ENCODE measurements at places on chromosomes 4 and X.

GRCh38 chrX:40278340-40279090 is 180.8 kb upstream of the BCOR start:
- DNase-seq, result no peak

- DNase-seq, result no peak
Measured at GRCh38 chrX:152823657-152824056, 6.9 kb downstream of the CETN2 start.

- DNase-seq, result no peak
Measured at GRCh38 chr4:177667687-177668086, 225.4 kb upstream of the AGA start.

GRCh38 chrX:113741744-113742143 is 842.1 kb upstream of the HTR2C start:
- no peak for DNase-seq

DNA sequence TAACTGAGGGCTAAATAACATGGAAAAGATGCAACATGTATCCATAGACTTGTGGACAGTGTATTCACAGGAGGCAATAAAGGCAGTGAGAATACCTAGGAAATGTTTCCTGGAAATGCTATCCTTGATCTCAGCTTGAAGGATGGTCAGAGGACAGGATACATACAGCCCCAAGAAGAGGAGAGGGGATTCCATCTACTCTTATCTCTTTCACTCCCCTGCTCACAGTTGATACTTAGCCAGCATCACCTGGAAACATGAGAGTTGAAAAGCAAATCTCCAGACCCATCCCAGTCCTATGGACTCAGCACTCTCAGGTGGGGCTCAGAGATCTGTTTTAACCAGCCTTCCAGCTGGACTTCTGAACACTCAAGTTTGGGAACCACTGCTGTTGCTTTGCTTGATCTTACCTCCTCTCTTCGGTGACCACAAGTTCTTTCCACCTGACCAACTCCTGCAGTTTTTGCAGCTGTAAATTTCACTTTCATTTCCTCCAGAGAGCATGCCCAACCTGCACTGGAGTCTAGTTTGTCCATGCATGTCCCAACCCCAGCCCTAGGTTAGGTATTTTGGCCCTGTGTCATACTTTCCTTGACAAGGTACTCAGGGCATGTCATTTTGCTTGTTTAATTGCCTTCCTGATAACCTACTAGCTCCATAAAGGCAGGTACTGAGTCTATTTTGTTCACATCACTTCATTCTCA is 10.4 kb downstream of the RELL1 start:
- DNase-seq, result no peak

GRCh38 chrX:41722816-41723618 is 964 bp upstream of the GPR82 start:
- no peak for DNase-seq

- DNase-seq, result no peak
Measured at GRCh38 chr4:155972098-155972497, 18.4 kb upstream of the CTSO start.

- DNase-seq, result no peak
Measured at GRCh38 chr4:91298824-91299223, 1004.9 kb upstream of the GRID2 start.

DNA sequence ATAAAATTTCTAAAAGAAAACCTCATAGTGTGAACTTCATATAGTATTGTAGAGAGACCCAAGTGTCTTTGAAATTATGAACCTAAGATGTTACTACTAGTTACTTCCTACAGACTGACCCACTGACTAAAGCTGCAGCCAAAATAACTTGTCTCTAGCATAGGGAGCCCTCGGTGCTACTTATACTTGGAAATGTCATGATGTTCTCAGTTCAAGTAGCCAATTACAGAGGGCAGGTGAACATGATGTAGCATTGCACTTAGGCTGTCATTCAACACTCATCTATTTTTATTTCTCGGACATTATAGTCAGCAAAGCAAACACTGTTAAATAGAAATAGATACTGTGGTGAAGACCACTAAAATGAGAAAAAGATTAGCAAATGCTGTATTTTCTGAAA is 165.6 kb downstream of the AREG start:
- no peak for DNase-seq

DNA sequence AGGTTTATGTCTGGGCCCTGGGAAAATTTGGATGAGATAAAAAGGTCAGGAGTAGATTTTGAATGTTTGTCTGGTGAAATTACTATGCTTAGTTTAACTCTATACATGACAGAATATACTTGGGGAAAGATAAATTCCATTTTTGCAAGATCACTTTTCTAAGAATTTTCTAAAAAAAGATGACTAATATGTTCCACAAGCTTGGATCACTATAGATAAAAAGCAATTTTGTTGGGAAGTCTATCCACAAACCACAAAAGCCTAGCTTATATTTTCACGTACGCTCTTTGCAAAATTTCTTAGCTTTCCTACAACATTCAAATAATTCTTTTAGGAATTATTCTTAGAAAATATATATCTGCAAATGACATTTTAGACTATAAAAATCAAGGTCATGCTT is 20.6 kb upstream of the COQ2 start:
- no peak for DNase-seq

DNA sequence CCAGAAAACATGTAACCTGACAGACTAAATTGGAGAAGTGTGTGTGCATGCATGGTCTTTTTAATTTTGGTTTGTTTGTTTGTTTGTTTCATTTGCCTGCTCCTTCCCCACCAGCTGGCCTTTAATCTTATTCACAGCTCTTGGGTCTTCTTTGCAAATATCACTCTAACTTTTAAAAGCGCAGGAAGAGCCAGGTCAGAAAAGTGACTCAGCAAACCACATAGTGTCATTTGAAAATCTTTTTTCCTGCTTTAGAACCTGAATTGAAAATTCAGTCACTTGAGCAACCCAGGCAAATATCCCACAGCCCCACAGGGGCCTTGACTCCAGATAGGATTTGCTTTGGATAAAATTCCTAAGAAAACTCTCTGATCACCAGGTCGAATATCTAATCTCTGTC is 4.6 kb downstream of the TMEM255A start:
- no peak for DNase-seq

DNA sequence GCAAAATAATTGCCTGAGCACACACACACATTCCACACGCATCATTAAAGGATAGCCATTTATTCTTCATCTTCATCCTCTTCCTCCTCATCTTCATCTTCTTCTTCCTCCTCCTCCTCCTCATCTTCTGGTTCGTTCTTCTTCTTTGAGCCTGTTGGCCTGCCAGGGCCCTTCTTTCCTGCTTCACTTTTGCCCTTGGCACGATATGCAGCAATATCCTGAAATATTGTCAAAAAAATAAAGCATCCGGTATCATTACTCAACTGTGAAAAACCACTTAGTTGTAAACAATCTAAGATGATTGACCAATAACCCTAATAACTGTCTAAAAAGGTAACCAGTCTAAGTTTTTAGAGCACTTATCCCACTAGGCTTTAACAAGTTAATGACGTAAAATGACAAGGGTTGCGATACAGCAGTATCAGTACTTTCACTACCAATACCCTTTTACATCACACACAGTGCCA is 2.1 kb downstream of the HMGB2 start:
- no peak for DNase-seq

DNA sequence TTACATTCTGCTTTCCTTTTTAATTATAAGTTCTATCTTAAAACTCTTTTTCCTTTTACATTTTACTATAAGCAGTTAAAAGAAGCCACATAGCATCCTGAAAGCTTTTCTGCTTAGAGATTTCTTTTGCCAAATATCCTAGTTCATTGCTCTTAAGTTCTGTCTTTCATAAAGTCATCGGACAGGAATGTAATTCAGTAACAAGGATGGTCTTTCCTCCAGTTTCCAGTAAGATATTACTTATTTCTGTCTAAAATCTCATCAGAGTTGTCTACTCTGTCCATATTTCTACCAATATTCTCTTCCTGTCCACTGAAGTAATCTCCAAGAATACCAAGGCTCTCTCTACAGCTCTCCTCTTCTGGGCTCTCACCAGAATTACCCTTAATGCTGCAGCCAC is 37.5 kb upstream of the ADH1C start:
- DNase-seq, result no peak

- DNase-seq, result no peak
Measured at GRCh38 chr4:181728305-181728966, 514.8 kb upstream of the TENM3 start.

DNA sequence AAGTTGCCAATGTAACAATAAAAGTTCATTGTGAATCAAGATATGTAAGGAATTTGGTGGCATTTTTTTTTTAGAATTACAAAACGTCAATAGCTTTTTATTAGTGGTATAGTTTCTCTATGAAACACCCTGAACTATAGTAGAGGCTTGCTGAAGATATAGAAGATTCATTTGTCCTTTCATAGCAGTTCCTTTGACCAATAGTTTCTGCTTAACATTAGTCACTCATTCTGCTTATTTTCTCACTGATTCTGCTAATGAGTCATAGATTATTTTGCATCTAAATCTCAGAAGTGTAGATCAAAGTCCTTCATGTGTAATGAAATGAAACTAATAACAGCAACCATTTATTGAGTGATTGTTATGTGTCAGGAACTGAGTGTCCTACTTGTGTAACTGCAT is 205.0 kb upstream of the TET2 start:
- DNase-seq, result no peak

GRCh38 chr4:32087211-32087610 is 1367.0 kb downstream of the PCDH7 start:
- DNase-seq, result no peak

Measured in progenitor cell of endocrine pancreas (in vitro differentiated cells).